ENCODE measurements at places on chromosomes 13 and 19. TPM values are rescaled to one million over a fixed set of nuclear protein-coding genes. Genes with fewer than 3 reads are reported as not detected.

DNA sequence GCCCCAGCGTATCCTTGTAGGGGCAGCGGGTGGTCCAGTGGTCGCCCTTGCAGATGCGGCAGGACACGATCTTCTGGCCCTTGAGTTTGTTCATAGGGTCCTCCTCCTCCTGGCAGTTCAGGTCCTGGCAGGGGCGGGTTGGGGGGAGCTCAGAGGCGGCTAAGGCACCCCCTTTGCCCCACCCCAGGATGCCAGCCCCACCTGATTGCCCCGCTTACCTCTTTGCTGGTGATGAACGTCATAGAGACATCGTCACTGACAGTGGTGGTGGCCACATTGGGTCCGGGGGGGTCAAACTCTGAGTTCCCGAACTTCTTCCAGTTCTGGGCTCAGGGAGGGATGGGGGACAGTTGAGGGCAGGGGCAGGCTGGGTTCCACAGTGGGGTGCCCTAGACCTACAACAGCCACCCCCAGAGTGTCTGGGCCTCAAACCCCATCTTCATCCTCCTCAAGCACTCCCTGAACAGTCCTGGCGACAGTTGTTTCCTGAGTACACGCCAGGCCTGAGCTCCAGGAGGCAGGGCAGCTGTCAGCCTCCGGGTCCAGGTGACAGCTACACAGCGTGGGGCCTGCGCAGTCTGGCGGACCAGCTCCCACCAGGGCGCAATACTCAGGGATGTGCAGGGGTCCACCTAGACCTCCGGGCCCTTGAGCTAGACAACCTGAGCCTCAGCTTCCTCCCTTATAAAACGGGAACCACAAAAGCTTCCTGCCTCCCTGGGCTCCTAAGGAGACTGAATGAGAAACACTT, 2.7 kb downstream of the EIF3G start:
- H3K27me3 ChIP-seq: no peaks in the 10 kb centered on the region
- H3K4me1 ChIP-seq: peaks cover 12% of the 10 kb centered on the region
- H3K27ac ChIP-seq: no peak overlapping the region
- no peak overlapping the region for H3K4me3 ChIP-seq
- H3K36me3 ChIP-seq: peaks cover 51% of the 10 kb centered on the region
- no peak for DNase-seq

DNA sequence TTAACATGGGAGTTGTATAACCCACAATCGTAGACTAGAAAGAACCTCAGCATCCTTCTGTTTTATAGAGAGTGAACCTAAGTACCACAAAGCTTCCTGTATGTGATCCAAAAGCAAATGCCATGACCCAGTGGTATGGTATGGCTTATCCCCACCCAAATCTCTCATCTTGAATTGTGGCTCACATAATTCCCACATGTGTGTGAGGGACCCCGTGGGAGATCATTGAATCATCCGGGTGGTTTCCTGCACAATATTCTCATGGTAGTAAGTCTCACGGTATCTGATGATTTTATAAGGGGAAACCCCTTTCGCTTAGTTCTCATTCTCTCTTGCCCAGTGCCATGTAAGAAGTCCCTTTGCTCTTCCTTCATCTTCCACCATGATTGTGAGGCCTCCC, 587.9 kb downstream of the LMO7 start:
- H3K4me3 ChIP-seq: no peak overlapping the region
- no peak for DNase-seq
- H3K27ac ChIP-seq: no peak overlapping the region
- H3K4me1 ChIP-seq: no peaks in the 10 kb centered on the region
- no peaks in the 10 kb centered on the region for H3K36me3 ChIP-seq

DNA sequence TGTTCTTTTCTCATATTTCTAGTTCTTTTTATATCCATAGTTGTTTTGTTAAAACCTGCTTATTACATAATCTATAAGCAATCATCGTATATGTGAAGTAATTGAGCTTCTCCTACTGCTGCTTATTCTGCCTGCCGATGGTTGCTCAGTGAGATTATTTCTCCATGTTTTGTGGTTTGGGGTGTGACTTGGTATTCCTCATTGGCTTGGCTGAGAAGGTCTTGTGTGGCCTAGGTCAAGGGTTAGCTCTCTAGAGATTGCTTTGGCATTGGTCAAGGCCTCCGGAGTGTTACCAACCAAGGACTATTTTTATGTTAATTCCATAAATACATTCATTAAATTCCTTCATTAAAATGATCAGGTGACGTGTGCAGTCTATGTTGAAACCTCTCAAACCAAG, 302.8 kb downstream of the MYO16 start:
- H3K27me3 ChIP-seq: peaks cover 2% of the 10 kb centered on the region
- H3K36me3 ChIP-seq: no peaks in the 10 kb centered on the region
- H3K4me3 ChIP-seq: no peak overlapping the region
- no peaks in the 10 kb centered on the region for H3K4me1 ChIP-seq
- no peak for DNase-seq

GRCh38 chr13:91154558-91155353, 192.7 kb upstream of the MIR17HG start:
- no peaks in the 10 kb centered on the region for H3K36me3 ChIP-seq
- no peaks in the 10 kb centered on the region for H3K27me3 ChIP-seq
- H3K4me3 ChIP-seq: no peak overlapping the region
- no peak overlapping the region for H3K27ac ChIP-seq
- no peak for DNase-seq

KCTD15 gene
- 11.1 TPM for total RNA-seq
